ENCODE measurements at places on chromosomes 13 and 19.

DNA sequence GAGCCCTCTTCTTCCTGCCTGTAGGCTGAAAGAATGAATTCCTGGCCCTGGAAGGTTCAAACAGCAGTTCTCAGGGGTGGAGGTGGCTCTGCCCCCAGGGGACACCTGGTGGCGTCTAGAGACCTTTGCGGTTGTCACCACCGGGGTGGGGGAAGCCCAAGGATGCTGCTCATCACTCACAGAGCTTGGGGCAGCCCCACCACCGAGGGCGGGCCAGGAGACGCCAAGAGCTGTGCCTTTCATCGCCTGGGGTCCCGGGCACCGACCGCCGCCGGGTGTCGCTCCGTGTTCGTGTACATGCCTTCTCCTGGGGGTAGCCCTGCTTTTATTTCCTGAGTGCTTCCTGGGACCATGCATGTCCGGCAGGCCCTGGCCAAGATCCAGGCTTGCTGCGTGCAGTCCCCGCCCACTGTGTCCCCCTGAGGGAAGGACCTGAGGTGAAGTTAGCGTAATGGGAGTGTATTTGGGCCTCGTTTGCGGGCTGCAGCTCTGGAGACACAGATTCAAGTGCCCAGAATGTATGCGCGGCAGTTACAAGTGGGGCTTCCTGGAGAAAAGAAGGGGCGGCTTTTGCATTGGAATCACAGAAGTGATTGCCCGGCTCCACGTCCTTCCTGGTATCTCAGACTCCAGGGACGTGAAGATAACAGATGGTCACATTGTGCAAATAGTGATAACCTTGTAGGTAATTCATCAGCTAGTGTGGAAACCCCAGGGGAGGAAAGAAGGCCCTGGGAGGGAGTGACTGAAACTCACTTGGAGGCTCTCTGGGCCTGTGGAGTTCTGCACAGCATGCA, 7.8 kb downstream of the DOT1L start:
- H3K27ac ChIP-seq = no peak overlapping the region
- DNase-seq = no peak
- no peaks in the 10 kb centered on the region for H3K36me3 ChIP-seq
- H3K4me3 ChIP-seq = no peak overlapping the region

- peaks cover 71% of the 10 kb centered on the region for H3K4me1 ChIP-seq
- DNase-seq = no peak
- H3K27ac ChIP-seq = peak overlapping the region; percentile 83
- no peak overlapping the region for H3K4me3 ChIP-seq
Observed at GRCh38 chr19:41223431-41224234, 4.6 kb downstream of the AXL start.

GRCh38 chr19:15292847-15293582, 39.3 kb downstream of the BRD4 start:
- H3K4me3 ChIP-seq = peak overlapping the region; percentile 5
- DNase-seq = no peak
- peak overlapping the region; percentile 54 for H3K27ac ChIP-seq
- no peaks in the 10 kb centered on the region for H3K36me3 ChIP-seq
- peaks cover 96% of the 10 kb centered on the region for H3K4me1 ChIP-seq
- H3K27me3 ChIP-seq = no peaks in the 10 kb centered on the region

DNA sequence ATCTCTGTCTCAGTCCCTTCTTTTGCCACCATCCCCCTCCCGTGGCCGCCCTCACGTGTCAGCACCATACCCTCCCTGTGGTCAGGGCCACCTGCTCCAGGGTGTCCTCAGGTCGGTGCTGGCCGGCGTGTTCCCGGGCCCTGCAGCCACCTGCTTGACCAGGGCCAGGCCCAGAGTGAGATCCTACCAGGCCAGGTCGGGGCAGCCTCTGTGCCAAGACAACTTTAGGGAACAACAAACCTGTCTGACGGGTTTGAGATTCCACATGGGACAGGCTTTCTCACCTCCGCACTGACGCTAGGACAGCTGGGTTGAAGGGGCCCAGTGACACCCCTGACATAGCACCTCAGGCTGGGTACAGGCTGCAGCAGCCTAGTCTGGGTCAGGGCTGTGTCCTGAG, 7.5 kb upstream of the SBNO2 start:
- H3K27me3 ChIP-seq = no peaks in the 10 kb centered on the region
- no peak overlapping the region for H3K4me3 ChIP-seq
- H3K27ac ChIP-seq = peak overlapping the region; percentile 68
- DNase-seq = no peak
- H3K36me3 ChIP-seq = no peaks in the 10 kb centered on the region

- no peak overlapping the region for H3K4me3 ChIP-seq
- DNase-seq = no peak
- H3K36me3 ChIP-seq = no peaks in the 10 kb centered on the region
- peaks cover 5% of the 10 kb centered on the region for H3K4me1 ChIP-seq
- no peaks in the 10 kb centered on the region for H3K27me3 ChIP-seq
Observed at GRCh38 chr19:11078893-11079292, 10.4 kb upstream of the LDLR start.

DNA sequence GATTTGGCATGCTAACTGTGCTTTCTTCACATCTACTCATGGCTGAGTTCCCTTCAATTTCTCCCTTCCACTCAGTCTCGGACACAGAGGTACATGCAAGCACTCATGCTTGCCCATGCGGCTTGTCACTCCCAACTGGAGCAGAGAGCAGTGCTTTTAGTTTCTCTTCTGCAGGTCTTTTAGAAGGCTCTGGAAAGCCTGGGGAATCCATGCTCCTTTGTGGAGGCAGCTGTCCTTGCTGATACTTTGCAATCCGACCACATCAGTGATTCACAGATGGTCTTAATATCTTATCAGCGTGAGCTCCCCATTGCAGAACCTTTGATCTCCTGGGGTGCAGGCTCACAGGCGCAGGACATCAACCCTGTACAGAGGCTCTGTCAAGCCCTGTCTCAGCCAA, 203.9 kb downstream of the COL4A1 start:
- no peaks in the 10 kb centered on the region for H3K4me1 ChIP-seq
- DNase-seq = no peak
- no peak overlapping the region for H3K27ac ChIP-seq
- no peak overlapping the region for H3K4me3 ChIP-seq
- no peaks in the 10 kb centered on the region for H3K27me3 ChIP-seq
- no peaks in the 10 kb centered on the region for H3K36me3 ChIP-seq

- DNase-seq = peak; percentile 18
- no peaks in the 10 kb centered on the region for H3K36me3 ChIP-seq
- no peak overlapping the region for H3K4me3 ChIP-seq
- no peaks in the 10 kb centered on the region for H3K27me3 ChIP-seq
Observed at GRCh38 chr13:31051999-31052398, 109.7 kb downstream of the HSPH1 start.

- DNase-seq = peak; percentile 99
- peak within 1 kb of the TSS; percentile 97 for H3K4me3 ChIP-seq
- peaks cover 35% of the 10 kb centered on the region for H3K4me1 ChIP-seq
- peak within 1 kb of the TSS; percentile 93 for H3K27ac ChIP-seq
Observed at GRCh38 chr19:58543826-58544590, at the start of gene TRIM28. Gene TRIM28, plus strand, starts transcription at chr19:58544064. Its CDS starts 694 bp downstream, at chr19:58544758.

DNA sequence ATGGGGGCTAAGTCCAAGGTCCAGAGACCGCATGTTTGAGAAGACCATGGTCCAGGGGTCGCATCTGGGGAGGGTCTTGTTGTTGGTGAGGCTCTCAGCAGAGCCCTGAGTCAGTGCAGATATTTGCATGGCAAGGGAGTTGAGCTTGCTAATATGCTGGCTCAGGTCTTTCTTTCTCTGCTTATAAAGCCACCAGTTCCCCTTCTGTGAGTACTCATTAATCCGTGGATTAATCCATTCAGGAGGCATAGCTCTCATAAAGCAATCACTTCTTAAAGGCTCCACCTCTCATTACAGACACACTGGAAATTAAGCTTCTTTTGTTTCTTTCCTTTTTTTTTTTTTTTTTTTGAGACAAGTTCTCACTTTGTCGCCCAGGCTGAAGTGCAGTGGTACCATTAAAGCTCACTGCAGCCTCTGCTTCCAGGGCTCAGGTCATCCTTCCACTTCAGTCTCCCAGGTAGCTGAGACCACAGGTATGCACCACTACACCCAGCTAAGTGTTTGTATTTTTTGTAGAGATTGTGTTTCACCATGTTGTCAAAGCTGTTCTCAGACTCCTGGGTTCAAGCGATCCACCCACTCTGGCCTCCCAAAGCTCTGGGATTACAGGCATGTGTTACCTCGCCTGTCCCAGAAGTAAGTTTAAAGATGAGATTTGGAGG, 216.4 kb downstream of the SLITRK5 start:
- no peak overlapping the region for H3K27ac ChIP-seq
- H3K36me3 ChIP-seq = no peaks in the 10 kb centered on the region
- no peaks in the 10 kb centered on the region for H3K27me3 ChIP-seq
- H3K4me1 ChIP-seq = no peaks in the 10 kb centered on the region

DNA sequence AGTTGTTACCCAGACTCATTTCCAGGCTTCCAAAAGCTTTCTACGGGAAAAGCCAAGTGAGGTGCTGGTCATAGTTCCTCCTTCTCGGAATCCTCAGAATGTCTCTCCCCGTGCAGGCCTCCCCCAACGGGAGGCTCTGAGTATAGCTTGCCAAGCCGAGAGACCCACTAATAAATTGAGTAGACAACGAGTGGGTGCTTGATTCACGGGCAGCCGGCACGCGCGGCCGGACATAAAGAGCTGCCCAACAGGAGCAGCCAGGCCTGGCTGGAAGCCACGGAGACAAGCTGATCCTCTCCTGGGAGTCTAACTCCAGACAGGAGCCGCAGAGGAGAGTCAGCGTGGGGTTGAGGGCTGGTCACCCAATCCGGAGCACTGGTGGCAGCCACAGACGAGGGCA, 43.4 kb upstream of the MEDAG start:
- no peaks in the 10 kb centered on the region for H3K27me3 ChIP-seq
- H3K4me3 ChIP-seq = no peak overlapping the region
- no peak overlapping the region for H3K27ac ChIP-seq
- no peaks in the 10 kb centered on the region for H3K36me3 ChIP-seq
- peaks cover 24% of the 10 kb centered on the region for H3K4me1 ChIP-seq

- peaks cover 49% of the 10 kb centered on the region for H3K36me3 ChIP-seq
- H3K4me3 ChIP-seq = peak overlapping the region; percentile 93
- peak overlapping the region; percentile 89 for H3K27ac ChIP-seq
- peaks cover 54% of the 10 kb centered on the region for H3K4me1 ChIP-seq
Observed at GRCh38 chr19:16571283-16571682, 932 bp downstream of the SLC35E1 start.

- H3K36me3 ChIP-seq = no peaks in the 10 kb centered on the region
- H3K4me1 ChIP-seq = no peaks in the 10 kb centered on the region
- H3K4me3 ChIP-seq = no peak overlapping the region
- no peak for DNase-seq
- no peak overlapping the region for H3K27ac ChIP-seq
- no peaks in the 10 kb centered on the region for H3K27me3 ChIP-seq
Observed at GRCh38 chr13:80884056-80884785, 543.3 kb upstream of the SPRY2 start.

DNA sequence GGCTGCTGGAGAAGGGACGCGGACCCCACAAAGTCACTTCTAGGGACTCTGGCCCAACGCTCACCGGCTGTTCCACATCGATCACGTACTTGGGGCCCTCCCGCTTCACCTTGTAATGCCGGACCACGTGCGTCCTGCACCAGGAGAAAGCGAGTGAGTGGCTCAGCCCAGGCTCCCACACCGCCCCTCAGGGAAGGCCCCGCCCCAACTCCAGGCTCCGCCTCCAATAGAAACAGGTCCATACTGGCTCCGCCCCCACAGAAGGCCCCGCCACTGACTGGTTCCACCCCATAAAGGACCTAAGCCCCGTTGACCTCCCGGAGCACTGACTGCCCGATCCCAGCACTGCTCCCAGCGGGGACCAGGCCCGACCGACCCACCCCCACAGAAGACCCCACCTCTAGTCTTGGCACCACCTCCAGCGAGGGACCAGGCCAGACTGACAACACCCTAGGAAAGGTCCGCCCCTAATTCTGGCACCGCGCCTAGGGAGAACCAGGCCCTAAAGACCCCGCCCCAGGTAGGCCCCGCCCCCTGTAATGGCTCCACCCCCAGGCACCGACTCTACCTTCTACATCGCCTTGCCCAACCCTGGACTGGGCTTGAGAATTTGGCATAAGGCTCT, 11.3 kb downstream of the STAP2 start:
- peaks cover 17% of the 10 kb centered on the region for H3K4me1 ChIP-seq
- no peak overlapping the region for H3K27ac ChIP-seq
- DNase-seq = peak; percentile 91
- H3K36me3 ChIP-seq = peaks cover 13% of the 10 kb centered on the region

DNA sequence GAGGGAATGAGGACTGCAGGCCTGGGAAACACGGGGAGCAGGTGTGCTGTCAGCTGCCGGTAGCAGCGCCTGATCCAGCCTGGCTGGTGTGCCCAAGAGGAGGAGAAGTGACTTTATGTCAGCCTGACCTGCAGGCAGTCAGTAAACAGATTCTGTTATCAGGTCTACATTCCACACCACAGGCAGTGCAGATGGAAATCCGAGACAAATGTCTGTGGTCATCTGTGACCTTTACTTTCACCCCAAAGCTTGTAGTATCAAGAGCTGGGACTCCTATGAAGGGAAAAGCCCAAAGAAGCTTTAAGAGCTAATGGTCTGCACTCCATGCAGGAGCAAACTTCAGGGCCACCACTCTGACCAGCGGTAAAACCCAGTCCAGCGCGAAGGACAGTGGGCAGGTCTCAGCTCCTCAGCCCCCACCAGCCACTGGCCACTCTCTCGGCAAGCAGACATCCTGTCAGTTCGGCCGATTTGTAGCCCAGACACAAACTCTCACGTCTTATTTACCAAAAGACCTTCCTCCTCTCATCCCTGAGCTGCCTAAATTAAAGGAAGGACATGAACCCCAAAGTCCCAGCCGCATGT, 7.7 kb downstream of the EPS15L1 start:
- no peak overlapping the region for H3K4me3 ChIP-seq
- no peaks in the 10 kb centered on the region for H3K27me3 ChIP-seq
- no peaks in the 10 kb centered on the region for H3K36me3 ChIP-seq
- DNase-seq = no peak

GRCh38 chr13:98495627-98496478, 81.1 kb downstream of the STK24 start:
- peak overlapping the region; percentile 91 for H3K27ac ChIP-seq
- H3K4me3 ChIP-seq = peak overlapping the region; percentile 11
- H3K36me3 ChIP-seq = peaks cover 12% of the 10 kb centered on the region
- H3K4me1 ChIP-seq = peaks cover 70% of the 10 kb centered on the region
- no peaks in the 10 kb centered on the region for H3K27me3 ChIP-seq

- peaks cover 12% of the 10 kb centered on the region for H3K4me1 ChIP-seq
- H3K36me3 ChIP-seq = no peaks in the 10 kb centered on the region
- DNase-seq = no peak
- H3K4me3 ChIP-seq = no peak overlapping the region
- H3K27ac ChIP-seq = no peak overlapping the region
Observed at GRCh38 chr13:29435125-29435911, 160.2 kb downstream of the SLC7A1 start.

GRCh38 chr19:1088416-1089010, 6.7 kb downstream of the POLR2E start:
- no peaks in the 10 kb centered on the region for H3K27me3 ChIP-seq
- no peak overlapping the region for H3K4me3 ChIP-seq
- H3K4me1 ChIP-seq = peaks cover 40% of the 10 kb centered on the region

DNA sequence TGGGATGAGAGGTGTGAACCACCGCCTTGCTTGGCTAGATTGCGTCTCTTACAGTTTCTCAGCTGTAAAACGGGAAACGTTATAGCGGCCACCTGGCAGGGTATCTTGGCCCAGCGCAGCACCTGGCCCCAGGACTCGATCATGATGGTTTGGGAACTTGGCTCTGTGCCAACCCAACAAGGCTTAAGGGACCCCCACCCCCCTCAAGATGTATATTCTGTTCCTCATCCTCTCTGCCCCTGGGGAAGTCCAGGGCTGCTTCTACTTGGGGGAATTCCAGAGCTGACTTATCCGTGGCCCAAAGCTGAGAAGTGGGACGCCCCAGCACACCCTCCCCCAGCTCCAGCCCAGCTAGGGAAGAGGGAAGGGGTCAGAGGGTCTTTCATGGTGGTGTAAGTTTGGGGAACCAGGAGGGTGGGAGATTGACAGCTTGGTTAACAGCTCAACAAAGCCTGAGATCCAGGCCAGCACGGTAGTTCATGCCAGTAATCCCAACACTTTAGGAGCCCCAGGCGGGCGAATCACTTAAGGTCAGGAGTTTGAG, 695 bp downstream of the ICAM1 start:
- peaks cover 30% of the 10 kb centered on the region for H3K4me1 ChIP-seq
- H3K27me3 ChIP-seq = no peaks in the 10 kb centered on the region
- H3K27ac ChIP-seq = peak overlapping the region; percentile 82
- peak overlapping the region; percentile 47 for H3K4me3 ChIP-seq
- DNase-seq = no peak
